ENCODE measurements at places on chromosomes 3 and 15.

DNA sequence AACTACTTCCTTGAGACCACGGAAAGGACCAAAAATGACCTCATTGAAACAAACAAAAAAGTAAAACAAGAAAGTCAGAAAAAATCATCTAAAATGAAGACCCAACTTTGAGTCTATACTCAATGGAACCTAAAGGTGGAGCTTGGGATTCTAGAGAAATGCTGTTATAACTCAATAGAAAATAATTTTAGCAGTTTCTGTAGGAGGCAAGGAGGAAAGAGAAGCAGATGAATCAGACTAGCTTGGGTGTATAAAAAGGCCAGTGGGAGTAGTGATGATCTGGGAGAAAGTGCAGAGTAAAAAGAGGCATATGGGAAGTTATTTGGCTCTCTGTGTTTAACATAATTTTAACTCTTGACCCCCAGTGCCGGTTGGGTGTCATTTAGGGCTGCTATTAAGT, 94.4 kb downstream of the TMCO5A start:
- DNase-seq, result peak; percentile 59

DNA sequence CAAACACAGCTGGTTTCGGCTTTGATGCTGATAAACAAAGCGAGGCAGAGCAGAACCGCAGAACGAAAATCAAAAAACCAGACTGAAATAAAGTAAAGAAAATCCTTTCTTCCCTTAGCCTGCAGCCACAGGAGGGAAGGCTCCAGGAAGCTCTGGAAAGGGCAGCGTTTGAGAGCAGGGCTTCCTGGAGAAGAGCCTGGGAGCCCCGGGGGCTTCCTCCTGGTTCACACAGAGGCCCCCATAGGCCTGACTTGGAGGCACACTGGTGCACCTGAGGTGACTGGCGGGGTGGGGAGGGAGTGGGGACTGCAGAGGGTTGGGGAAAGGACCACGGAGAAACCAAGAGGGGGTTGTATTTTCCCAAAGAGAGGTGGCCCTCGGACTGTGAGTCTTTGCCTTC, 98.8 kb upstream of the WNT5A start:
- DNase-seq, result no peak

- DNase-seq, result no peak
These were observed 52.6 kb downstream of the RFTN1 start for GRCh38 chr3:16460886-16461285.

- peak; percentile 40 for DNase-seq
These were observed 62.1 kb upstream of the SLC6A11 start for GRCh38 chr3:10753964-10754363.

DNA sequence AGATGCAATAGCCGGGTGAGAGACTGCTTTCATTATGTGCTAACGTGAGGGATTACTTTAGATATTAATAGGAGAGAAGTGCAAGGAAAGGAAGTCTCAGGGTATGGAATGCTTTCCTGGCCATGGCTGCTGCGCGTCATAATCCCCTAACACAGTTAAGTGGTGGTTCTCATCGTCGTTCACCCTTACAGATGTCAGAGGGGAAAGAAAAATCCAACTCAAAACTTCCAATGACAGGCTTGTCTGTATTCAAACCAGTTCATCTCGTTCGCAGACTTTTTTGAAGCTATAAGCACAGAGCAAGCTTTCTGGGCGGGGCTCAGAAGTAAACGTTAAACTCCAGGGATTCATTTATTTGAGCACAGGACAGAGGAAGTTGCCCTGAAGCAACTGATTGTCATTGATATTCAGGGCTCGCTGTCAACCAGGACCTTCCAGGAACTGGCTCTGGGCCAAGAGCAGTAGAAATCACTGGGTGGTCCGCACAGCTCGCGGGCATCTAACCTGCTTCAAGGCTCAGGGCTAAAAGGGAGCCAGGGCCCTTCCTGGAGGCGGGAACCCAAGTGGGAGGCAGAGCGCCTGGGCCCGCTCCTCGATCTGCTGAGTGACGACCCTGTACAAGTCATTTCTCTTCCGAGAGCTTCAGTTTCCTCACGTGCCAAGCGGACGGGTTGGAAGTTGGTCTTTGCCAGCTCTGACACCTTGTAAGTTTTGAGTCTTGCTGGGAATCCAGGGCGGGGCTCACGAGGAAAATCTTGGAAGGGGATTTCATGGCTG, 1.1 kb upstream of the LPP start:
- peak; percentile 57 for DNase-seq

- no peak for DNase-seq
These were observed 3.9 kb downstream of the CIAO2A start for GRCh38 chr15:64089543-64090280.

Data from HFFc6 (cell line).